Neural crest cell (in vitro differentiated cells): ENCODE measurements at places on chromosomes 3 and 15. TPM values are rescaled to one million over a fixed set of nuclear protein-coding genes. Genes with fewer than 3 reads are reported as not detected.

The POLQ gene
- total RNA-seq = 16.9 and 17.8 TPM in 2 replicates

The PCLAF gene
- 84.3 and 88.4 TPM in 2 replicates for total RNA-seq

The EIF3J gene
- total RNA-seq = 118 and 128 TPM in 2 replicates

The MESP2 gene
- 0.36 and 0.42 TPM in 2 replicates for total RNA-seq

The STAB1 gene
- 0.11 and 0.16 TPM in 2 replicates for total RNA-seq

The MYLK gene
- total RNA-seq = 19.9 and 20.1 TPM in 2 replicates

The CYP8B1 gene
- total RNA-seq = not detected in 2 replicates

GRCh38 chr3:180694321-180694720 is 15.0 kb upstream of the CCDC39 start:
- no peak for DNase-seq

DNA sequence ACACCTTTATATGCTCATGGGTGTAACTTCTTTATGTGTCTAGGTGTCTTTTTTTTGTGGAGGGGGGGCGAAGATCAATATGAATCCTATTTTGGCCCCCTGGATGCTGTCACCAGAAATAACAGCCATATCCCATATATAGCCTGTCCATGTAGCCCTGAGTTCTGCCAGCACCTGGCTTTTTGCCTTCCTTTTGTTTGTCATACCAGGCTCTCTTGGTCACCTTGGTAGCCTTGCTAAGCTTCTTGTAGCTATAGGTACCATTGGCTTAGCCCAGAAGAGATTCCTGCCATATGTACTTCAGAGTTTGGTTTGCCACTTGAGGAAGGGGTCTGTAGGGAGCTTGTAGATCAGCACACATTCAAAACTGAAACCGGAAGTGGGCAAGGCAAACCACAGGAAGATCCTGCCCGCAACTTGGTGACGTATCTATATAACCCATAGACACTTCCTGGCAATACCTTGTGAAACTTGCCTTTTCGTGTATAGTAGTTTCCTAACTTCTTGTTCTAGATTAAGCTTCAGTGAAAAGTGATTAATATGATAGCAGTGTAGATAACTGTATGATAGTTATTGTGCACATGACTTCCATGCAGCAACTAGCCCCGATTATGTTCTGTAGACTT is 11.9 kb downstream of the RASA2 start:
- no peak for DNase-seq

GRCh38 chr3:28036599-28037575 is 204.5 kb upstream of the CMC1 start:
- DNase-seq = no peak

GRCh38 chr15:70882361-70882760 is 9.9 kb downstream of the THAP10 start:
- no peak for DNase-seq

GRCh38 chr3:140545756-140546155 is 132.1 kb upstream of the TRIM42 start:
- DNase-seq = no peak

GRCh38 chr3:122975163-122975923 is 52.2 kb downstream of the SEMA5B start:
- DNase-seq = no peak

GRCh38 chr3:194884649-194885315 is 199.1 kb downstream of the FAM43A start:
- no peak for DNase-seq

- DNase-seq = no peak
Measured at GRCh38 chr3:15291589-15292541, 40.5 kb downstream of the SH3BP5 start.
